ENCODE measurements at places on chromosomes 11 and 22.
A peak's percentile ranks its signal among the peaks of the same experiment; 100 is the strongest.

DNA sequence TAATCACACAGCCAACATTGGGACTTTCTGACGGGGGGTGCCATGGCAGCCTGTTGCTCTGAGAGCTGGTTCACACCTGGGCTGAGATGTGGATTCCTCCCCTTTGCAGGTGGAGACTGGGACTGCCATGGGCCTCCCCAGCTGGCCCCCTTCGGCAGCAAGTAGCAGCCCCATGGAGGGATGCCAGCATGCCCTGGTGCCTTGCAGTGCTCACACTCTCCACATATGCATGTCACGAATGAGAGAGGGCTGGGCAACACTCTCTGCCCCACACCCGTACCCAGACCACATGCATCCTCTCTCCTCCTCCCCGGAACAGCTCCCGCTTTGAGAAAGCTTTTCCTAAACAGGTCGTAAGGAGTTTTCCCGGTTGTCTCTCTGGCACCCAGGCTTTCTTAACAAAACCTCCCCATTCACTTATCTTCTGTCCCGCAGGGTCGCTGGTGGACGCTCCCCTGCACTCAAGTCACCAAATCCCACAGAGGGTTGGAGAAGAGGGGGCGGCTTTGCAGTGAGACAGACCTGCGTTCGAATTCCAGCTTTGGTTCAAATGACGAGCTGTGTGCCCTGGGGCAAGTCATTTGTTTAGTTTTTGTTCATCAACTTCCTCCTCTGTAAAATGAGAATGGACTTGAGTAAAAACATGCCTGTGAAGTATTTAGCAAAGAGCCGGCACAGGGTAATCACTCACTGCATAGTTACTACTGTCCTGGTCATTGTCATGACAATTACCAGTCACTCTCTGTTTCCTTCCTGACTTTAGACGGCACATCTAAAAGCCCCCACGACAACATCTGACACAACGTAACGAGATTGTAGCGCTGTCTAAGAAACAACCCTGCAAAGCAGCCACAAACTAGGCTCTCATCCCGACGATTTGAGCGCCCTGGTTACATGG, 231.3 kb upstream of the B3GAT1 start:
- DNase-seq, result no peak

DNA sequence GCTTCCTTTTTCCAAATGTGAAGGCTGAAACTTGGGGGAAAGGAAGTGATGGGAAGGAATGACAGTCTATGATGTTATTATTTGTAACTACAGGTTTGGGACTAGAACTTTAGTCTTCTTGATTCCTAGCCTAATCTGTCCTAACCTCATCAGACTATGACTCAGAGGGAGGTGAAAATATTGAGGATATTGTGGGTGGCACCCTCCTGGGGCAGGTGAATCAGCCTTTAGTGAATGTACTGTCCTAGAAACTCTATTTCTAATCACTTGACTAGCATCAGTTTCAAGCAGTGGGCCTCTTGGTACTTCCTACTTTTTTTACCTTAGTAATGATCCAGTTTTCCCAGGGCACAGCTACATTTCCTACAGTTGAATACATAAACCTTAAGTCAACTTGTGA, 829.0 kb upstream of the API5 start:
- no peak for DNase-seq

DNA sequence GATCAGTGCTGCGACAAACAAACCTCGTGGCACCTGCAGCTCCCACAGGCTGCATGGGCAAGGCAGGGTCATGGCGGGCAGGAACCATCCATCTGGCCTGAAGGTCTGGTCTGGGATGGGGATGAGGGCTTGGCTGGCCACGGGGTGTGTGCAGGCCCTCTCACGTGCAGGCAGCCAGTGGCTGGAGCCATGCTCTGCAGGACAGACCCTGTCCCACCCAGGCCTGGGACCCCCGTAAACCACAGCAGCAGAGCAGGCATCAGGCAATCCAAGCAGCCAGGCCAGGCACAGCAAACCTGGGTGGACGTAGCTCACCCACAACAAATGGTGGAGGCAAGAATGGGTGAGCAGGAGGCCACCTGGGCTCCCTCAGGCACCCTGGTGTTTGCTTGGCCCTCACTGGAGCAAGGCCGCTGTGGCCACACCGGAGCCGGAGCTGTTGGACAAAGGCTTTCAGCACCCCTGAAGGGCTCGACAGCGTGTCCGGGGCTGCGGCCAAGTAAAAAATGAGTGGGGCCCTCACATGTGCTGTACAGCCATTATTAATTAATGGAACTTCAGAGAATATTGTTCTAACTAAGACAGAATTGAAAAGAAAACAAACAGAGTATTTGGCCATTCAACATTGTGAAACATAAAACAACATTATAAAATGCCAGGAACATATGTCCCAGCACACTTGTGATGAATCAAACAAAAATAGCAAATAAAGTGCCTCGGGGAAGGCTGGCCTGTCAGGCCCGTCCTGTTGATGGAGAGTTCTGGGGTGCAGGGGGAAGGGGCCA, 24.0 kb upstream of the GNB1L start:
- no peak for DNase-seq

DNA sequence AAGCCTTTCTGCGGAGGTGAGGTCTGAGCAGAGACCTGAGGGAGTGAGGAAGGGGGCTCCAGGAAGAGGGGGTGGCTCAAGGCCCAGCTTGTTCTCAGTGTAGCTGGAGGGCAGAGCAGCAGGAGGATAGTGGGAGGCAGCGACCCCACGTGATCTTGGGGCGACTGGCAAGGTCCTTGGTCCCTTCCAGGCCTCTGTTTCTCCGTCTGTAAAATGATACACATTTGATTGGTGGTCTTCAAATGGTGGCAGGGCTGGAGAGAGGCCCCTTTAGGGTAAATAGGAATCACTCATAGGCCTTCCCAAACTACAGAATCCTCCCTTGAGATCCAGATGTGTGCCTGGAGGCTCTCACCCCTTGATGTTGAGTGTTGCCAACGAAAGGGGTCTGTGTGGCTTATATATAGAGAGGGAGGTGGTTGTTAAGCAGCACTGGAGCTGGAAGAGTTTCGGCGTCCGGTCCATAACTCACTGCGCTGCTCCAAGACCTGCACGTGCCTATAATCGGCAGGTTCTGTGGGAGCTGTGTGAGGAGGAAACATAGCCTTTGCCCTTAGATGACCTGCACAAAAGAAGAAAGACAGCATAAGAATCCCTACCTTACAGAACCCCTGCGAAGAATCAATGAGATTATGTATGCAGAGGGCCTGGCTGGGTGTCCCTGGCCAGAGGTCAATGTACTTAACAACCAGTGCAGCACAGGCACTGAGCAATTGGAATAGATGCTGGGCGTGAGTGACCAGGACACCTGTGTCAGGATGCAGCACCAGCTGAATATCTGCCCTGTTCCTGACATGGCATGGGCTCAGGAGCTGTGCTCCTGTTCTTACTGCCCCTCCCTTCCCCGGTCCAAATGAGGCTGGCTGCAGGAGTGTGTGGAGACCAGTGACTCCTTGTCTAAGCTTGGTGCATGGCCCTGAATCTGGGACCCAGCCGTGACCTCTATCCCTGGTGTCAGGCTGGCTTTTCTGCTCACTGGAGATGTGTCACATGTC, 28.7 kb downstream of the OTOG start:
- no peak for DNase-seq

DNA sequence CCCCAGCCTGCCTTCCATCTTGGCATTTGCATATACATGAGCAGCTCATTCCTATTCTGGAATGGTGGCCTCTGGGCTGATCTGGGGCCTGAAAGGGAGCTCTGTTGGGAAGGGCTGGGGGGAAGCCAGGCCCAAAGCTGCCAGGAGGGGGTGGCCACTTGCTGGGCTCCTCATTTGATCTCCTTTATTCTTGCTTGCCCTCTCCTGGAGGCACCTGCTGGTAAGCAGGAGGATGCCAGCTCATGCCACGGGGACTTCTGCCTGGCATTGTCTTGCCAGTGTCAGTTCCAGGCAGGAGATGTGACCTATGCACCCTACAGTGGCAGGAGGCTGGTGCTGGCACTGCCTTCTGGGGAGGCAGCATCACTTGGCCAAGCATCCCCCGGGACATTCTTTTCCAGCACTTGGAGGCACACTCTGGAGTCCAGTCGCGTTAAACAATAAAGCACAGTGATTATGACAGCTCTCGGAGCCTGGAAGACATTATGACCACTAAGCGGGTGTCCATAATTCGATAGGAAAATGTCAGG, 128.3 kb downstream of the NTM start:
- DNase-seq, result no peak

DNA sequence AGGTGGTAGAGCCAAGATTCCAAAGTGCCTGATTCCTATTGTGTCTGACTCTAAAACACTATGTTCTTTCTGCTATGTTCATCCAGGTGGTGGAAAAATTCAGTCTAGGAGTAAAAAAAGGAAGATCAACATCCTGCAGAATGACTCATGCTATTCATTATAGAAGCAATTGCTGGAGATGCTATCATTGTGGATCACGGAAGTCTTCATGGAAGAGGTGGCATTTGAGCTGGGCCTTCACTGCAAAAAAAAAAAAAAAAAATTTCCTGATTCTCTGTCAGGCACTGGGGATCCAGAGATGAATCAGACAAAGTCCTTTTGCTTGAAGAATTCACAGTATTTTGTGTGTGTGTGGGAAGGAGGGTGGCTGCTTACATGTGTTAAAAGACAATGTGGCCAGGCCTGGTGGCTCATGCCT, 1.4 kb upstream of the UVRAG start:
- no peak for DNase-seq

GRCh38 chr11:123580557-123581275, 73.7 kb downstream of the SCN3B start:
- DNase-seq, result peak; percentile 24

- no peak for DNase-seq
These were observed 341.5 kb downstream of the SHANK2 start for GRCh38 chr11:70910835-70911234.

- no peak for DNase-seq
These were observed 188 bp downstream of the UPB1 start for GRCh38 chr22:24495365-24495675.

DNA sequence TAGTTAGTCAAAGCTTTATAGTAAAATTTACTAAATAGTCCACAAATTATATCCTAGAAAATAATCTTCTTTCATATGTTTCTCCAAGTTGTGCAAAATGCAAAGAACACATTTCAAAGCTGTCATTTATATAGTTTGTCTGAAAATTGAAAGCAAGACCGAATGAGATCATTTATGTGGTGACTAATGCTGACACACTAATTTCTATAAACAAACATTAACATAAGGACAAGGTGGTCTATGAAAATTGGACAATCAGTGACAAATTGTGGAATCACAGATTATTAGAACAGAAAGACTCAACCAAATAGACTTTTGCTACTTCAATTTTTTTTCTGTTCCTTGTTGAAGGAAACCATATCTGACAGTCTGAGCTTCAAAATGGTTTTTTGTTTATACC, 1056.1 kb downstream of the LRRC4C start:
- no peak for DNase-seq

DNA sequence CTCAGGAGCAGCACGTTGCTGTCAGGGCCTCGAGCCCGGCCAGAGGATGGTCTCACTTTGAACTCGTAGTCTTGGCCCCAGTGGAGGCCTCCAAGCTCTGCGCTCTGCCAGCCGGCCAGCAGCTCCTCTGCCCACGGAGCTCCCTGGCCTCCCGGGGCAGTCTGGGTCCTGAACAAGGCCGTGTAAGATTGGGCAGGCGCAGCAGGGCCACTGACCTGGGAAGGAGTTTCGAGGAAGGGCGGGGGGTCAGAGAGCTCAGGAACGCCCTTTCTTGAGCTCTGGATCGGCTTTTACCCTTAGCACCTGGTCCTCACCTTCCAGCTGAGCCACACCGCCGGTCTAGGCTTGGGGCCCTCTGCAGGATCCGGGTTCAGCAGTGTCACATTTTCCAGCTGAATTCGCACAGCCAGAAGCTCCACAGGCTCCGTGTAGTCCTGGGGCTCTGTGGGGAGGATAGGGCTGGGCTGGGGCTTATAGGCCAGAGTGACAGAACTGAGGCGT, 2.1 kb downstream of the ROBO4 start:
- no peak for DNase-seq

DNA sequence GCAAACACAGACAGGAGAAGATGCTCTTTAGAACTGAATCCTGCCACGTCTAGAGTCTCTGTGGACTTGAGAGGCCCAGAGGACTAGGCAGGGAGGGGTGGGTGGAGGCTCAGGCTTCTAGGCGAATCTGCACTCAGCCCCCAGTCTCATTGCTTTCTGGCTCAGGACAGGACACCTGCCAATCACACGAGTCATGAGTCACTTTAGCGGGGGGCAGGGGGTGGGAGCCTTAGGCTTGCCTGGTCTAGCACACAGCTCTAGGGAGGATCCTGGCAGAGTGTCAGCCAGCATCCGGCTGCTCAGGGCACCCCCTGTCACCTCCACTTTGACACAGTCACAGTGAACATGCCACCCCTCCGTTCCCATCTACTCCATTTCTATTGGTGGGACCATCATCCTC, 167.7 kb downstream of the CEP164 start:
- no peak for DNase-seq

DNA sequence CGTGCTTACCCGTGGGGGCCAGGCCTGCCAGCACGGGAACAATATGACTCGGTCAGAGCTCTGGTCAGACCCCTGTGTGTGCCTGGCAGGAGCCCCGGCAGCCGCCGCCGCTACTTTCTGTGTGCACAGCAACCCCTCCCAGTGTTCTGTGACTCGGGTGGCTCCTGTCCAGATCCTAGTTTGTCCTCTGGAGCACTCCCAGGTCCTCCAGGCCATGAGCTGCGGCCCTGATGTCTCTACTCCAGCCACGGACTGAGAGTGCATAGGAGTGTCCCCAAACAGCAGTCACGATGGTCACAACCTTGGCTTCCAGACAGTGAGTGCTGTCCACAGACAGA, 3.2 kb downstream of the NDUFS8 start:
- no peak for DNase-seq

DNA sequence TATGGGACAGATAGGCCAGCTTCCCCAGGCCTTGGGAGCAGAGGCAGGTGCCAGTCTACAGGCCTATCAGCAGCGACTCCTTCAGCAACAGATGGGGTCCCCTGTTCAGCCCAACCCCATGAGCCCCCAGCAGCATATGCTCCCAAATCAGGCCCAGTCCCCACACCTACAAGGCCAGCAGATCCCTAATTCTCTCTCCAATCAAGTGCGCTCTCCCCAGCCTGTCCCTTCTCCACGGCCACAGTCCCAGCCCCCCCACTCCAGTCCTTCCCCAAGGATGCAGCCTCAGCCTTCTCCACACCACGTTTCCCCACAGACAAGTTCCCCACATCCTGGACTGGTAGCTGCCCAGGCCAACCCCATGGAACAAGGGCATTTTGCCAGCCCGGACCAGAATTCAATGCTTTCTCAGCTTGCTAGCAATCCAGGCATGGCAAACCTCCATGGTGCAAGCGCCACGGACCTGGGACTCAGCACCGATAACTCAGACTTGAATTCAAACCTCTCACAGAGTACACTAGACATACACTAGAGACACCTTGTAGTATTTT, 26.6 kb upstream of the L3MBTL2 start:
- DNase-seq, result no peak

GRCh38 chr11:20046416-20046815, 113.9 kb downstream of the DBX1 start:
- DNase-seq, result no peak

- no peak for DNase-seq
These were observed 72.6 kb downstream of the HIPK3 start for GRCh38 chr11:33329705-33330329.

Data from stimulated activated CD8-positive, alpha-beta memory T cell treated with anti-CD3 and anti-CD28 coated beads, Interleukin-4, amount 100 ng/mL, for 1 hour (primary cell).